Stimulated activated memory B cell treated with anti-CD40 and anti-IgM and Interleukin-4, amounts not matched to agents 10 μg/mL and 1 μg/mL and 100 μg/mL, for 72 hours (primary cell): ENCODE measurements at places on chromosomes 1 and 21.

- H3K4me3 ChIP-seq = no peak overlapping the region
- no peak for ATAC-seq
- no peaks in the 10 kb centered on the region for H3K27me3 ChIP-seq
- no peak overlapping the region for H3K27ac ChIP-seq
Observed at GRCh38 chr1:63632110-63632509, 38.9 kb downstream of the PGM1 start.

DNA sequence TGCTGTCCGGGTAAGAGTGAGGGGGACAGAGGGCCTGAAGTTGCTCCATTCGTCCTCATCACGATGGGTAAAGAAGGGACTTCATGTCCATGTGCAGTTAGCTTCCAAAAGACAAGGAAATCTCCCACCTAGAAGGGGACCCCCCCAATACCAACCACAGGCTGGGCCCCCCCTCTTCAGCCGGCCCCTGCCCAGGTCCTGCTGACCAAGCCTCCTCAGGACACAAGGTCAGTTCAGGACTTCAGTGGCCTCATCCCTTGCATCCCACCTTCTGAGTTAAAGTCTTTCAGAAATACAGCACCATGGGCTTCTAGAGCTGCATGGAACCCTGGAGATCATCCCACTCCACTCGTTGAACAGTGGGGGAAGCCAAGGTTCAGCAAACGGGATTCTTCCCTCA is 115.4 kb upstream of the ERG start:
- no peak for ATAC-seq
- H3K4me1 ChIP-seq = no peaks in the 10 kb centered on the region
- H3K27ac ChIP-seq = no peak overlapping the region
- H3K27me3 ChIP-seq = peaks cover 11% of the 10 kb centered on the region

DNA sequence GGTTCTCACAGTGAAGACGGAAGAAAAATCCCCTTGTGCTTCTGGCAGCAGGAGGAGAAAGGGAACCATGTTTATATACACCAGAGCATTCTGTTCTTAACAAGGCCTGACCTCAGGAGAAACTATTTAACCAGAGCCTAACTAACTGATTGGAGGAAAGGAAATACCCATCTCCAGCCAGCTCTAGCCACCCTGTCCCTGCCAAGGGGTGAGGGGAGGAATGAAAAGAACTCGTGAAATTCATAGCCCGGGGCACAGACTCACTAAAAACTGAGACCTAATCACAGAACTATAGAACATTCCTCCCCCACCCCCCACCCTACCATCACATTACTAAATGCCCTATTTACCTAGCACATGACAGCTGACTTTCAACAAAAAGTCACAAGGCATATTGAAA is 65.0 kb downstream of the KCNH1 start:
- no peaks in the 10 kb centered on the region for H3K4me1 ChIP-seq
- ATAC-seq = no peak
- no peaks in the 10 kb centered on the region for H3K36me3 ChIP-seq
- peaks cover 12% of the 10 kb centered on the region for H3K27me3 ChIP-seq

DNA sequence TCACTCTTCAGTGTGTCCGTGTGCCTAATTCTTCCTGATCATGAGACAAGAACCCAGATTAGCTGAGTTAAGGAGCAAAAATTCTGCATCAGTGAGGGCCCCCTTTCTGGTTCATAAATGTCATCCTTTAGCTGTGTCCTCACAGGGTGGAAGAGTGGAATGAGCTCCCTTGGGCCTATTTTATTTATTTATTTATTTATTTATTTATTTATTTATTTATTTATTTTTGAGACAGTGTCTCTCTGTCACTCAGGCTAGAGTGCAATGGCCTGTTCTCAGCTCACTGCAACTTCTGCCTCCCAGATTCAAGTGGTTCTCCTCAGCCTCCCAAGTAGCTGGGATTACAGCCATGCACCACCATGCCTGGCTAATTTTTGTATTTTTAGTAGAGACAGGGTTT is 131.7 kb downstream of the PATJ start:
- peaks cover 64% of the 10 kb centered on the region for H3K36me3 ChIP-seq
- H3K4me3 ChIP-seq = no peak overlapping the region
- H3K4me1 ChIP-seq = no peaks in the 10 kb centered on the region
- no peaks in the 10 kb centered on the region for H3K27me3 ChIP-seq
- no peak overlapping the region for H3K27ac ChIP-seq
- no peak for ATAC-seq

DNA sequence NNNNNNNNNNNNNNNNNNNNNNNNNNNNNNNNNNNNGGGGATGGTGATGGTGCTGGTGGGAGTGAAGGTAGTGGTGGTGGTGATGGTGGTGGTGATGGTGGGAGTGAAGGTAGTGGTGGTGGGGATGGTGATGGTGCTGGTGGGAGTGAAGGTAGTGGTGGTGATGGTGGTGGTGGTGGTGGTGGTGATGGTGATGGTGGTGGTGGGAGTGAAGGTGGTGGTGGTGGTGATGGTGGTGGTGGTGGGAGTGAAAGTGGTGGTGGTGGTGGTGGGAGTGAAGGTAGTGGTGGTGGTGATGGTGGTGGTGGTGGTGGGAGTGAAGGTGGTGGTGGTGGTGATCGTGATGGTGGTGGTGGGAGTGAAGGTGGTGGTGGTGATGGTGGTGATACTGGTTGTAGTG is 93.6 kb downstream of the CRYAA start:
- H3K4me1 ChIP-seq = peaks cover 8% of the 10 kb centered on the region
- H3K4me3 ChIP-seq = no peak overlapping the region
- no peaks in the 10 kb centered on the region for H3K36me3 ChIP-seq
- peaks cover 16% of the 10 kb centered on the region for H3K27me3 ChIP-seq

GRCh38 chr1:155044812-155045657 is 6.1 kb upstream of the ADAM15 start:
- no peak overlapping the region for H3K4me3 ChIP-seq
- H3K27ac ChIP-seq = no peak overlapping the region
- H3K36me3 ChIP-seq = no peaks in the 10 kb centered on the region
- ATAC-seq = peak; percentile 83
- peaks cover 18% of the 10 kb centered on the region for H3K27me3 ChIP-seq

GRCh38 chr21:42009018-42009830 is 936 bp downstream of the ZBTB21 start:
- H3K4me3 ChIP-seq = peak overlapping the region; percentile 84
- peak; percentile 62 for ATAC-seq
- H3K36me3 ChIP-seq = peaks cover 37% of the 10 kb centered on the region
- peaks cover 43% of the 10 kb centered on the region for H3K4me1 ChIP-seq
- peak overlapping the region; percentile 93 for H3K27ac ChIP-seq
- H3K27me3 ChIP-seq = no peaks in the 10 kb centered on the region

- no peaks in the 10 kb centered on the region for H3K36me3 ChIP-seq
- H3K27ac ChIP-seq = peak overlapping the region; percentile 86
- H3K4me1 ChIP-seq = peaks cover 42% of the 10 kb centered on the region
- H3K27me3 ChIP-seq = no peaks in the 10 kb centered on the region
- ATAC-seq = no peak
Observed at GRCh38 chr1:225899044-225899925, 10.3 kb upstream of the LEFTY1 start.
